ENCODE measurements at places on chromosomes 2 and 18.

GRCh38 chr18:49175071-49175470 is 224.3 kb upstream of the SMAD7 start:
- no peak for DNase-seq

- no peak for DNase-seq
Observed at GRCh38 chr2:103179798-103180197, 418.0 kb downstream of the TMEM182 start.

DNA sequence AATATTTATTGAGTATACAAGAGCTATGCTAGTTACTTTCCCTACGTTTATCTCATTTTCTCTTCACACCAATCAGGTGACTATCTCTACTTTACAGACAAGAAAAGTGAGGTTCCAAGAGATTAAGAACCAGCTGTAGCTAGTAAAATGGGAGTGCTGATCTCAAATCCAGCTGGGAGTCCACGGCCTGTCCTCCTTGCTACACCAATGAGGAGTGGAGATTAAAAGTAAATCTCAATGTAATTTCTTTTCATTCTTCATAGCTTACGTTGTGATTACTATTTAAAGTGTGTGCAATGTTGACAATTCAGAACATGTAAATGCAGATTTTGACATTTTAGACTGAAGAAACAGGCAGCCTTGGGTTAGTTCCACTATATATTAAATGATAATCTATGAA is 53.9 kb upstream of the NRP2 start:
- no peak for DNase-seq

DNA sequence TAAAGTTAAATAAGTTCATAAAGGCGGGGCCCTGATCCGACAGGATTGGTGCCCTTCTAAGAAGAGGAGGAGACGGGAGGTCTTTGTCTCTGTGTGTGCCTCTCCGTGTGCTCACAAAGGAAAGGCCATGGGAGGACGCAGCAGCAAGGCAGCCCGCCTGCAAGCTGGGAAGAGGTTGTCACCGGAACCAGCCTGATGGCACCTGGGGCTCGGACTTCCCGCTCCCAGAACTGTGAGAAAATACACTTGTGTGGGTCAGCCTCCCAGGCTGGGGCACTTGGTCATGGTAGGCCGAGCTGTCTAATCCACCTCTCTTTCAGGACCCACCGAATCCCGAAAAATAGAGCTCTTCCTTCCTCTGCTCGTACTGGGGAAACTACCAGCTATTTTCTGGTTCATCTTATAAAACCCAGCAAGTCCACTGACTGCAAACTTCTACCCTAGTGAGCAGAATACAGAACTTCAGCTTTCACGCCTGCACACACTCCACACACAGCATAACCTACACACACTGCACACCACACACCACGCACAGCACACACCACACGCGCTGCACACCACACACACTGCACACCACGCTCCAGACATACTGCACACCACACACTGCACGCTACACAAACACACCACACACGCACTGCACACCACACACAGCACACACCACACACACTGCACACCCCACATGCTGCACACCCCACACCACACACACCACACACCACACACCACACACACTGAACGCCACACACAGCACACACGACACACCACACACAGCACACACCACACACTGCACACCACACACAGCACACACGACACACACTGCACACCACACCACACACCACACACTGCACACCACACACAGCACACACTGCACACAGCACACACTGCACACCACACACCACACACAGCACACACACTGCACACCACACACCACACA is 58.1 kb downstream of the ASB1 start:
- no peak for DNase-seq

- DNase-seq = no peak
Observed at GRCh38 chr2:10934979-10935350, 23.2 kb downstream of the KCNF1 start.

DNA sequence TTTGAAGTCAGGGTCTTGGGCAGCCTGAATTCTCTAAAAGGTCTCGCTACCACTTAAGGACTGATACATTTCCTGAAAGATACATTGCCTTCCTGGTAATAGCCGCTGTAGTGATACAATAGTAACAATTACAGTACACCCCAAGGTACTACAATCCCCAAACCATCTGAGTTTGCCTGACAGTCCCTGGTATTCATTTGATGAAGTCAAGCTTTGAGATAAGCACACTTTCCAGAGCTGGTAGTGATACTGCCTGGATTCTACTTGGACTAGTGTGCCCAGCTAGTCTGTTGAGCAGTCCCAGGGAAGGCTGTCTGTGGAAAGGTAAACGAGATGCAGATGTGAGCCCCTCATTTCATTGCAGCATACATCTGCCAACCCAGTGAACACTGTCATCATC is 24.4 kb upstream of the ITGB6 start:
- DNase-seq = no peak

DNA sequence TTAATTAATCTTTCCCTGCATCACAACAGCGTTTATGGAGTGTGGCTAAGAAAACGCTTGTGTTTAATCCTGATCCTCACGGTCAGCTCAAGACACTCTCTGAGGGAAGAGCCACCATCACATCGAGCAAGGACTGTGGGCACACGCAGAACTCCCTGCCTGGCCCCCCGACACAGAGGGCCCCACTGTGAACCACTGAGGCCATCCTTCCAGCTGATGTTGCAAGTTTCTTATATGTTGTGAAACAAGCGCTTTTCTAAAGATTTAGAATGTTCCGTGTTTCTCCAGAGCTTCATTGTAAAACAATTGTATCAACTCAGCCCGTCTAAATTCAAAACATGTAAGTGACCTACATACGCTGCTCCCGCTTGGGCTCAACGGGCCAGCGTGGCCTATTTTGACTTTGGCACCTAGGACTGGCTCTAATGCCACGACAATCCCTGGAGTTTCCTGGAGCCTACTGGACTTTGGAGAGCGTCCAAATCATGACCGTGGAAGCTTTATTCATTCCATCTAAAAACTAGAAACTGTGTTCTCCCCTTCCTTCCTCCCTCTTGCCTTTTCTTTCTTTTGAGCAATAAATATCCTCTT is 34.9 kb downstream of the SERPINE2 start:
- no peak for DNase-seq

DNA sequence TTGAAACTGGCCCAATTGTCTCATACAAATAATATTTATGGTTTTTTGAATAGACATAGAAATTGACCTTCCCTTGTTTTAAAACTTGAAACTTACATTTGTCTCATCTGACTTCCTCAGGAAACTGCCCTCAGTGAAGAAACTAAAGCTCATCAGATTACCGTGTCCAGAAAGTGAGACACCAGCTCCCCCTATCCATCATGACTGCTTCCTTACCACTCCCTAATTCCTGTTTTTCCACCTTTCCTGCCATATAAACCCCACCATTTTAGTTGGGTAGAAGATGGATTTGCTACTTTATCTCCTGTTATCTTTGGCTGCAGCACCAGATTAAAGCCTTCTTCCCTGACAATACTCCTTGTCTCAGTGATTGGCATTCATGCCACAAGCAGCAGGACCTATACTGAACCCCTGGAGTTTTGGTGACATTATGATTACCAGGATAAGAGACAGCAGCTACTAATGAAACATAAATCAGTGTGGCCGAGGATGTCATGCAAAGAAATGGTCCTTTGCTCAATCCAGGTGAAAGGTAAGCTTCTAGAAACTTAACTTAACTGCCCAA is 1627.6 kb upstream of the ZEB2 start:
- no peak for DNase-seq

DNA sequence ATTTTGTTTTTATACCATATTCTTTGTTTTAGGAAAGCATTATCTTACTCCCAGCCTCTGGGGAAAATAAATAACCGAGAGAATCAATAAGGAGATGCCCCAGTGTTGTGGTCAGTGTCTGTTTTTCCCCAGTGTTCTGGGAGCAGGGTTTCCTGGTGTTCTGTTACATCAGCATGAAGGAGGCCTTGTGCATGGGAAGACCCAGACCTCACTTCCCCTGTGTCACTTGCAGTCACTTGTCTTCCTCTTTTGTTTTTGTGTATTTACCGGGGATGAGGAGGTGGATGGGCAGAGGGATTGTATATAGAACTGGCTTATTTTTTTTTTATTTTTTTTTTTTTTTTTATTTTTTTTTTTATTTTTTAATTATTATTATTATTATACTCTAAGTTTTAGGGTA is 45.0 kb upstream of the MGAT5 start:
- no peak for DNase-seq

DNA sequence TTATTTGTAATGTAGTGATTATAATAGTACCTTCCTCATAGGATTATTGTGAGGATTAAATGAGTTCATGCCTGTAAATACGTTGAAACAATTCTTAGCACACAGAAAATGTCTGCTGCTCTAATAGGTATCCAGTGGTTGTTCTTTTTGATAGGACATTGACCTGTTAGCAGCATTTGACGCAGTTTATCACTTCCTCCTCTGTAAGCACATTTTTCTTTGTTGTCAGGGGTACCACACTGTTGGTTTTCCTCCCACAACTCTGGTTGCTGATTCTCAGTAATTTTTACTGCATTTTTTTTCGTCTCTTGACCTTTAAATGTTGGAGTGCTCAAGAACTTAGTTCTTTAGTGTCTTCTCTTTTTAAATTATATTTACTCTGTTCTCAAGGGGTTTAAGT is 15.4 kb downstream of the PPM1B start:
- no peak for DNase-seq

DNA sequence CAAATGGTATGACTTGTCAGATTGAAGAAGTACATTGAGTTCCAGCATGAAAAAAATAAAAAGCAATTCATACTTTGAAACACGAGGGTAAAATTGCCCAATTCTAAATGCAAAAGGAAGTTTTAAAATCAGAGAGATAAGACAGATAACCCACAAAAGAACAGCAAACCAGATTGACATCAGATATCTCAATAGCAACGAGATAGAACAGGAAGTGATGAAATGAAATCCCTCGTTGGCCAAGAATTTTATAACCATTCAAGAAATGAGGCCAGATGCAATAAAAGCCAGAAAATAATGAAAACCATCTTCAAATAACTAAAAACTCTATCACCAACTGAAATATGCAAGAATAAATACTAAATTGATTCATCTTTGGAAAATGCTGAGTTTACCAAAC is 172.8 kb downstream of the CD226 start:
- DNase-seq = no peak

DNA sequence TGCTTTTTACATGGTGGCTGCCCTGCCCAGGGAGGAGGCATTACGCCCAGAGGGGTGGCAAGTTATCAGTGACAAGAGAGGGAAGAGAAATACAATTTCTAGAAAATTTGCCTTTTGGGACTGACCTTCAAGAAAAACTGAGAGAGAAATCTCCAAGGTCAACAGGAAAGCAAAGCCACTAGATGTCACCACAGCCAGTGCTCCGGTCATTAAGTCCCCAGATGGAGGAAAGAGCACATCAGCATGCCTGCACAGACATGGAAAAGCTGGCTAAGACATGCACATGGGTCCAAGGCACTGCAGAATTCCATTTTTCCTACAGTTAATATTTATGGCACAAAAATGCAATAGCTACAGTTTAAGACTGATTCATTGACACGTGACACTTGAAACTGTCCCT is 21.0 kb downstream of the FHL2 start:
- DNase-seq = no peak

DNA sequence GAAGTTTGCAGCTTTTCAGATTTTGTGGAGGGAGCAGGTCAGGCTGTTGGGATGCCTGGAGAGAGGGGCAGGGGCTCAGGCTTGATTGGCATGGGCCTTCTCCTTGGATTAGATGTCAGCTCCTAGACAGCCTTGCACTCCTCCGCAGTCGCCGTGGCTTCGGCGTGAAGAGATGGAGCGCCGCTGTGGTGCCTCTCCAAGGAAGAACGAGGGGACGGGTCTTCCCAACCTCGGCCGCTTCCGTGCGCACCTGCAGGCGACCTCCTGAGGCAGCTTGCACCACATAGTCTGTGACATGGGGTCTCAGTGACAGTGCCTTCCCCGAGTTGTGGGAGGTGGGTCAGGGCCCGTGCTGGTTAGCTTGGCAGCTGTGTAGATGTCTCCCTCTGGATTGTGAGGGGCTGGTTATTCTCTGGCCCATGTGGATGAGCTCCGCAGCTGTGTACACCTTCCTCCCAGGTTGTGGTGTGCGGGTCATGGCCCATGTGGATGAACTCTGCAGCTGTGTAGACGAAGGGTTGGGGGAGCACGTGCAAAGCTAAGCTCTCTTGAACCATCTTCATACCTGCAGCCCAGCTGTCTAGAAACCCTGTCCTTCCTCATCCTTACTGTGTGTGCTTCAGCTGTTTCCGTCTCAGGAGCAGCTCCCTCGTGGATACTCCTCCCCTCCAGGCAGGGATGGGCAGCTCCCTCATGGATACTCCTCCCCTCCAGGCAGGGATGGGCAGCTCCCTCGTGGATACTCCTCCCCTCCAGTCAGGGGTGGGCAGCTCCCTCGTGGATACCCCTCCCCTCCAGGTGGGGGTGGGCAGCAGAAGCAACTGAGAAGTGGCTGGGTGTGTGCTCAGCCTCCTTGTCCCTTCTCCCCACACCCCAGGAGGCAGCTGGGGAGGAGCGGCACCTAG is 170.3 kb downstream of the LDLRAD4 start:
- no peak for DNase-seq

DNA sequence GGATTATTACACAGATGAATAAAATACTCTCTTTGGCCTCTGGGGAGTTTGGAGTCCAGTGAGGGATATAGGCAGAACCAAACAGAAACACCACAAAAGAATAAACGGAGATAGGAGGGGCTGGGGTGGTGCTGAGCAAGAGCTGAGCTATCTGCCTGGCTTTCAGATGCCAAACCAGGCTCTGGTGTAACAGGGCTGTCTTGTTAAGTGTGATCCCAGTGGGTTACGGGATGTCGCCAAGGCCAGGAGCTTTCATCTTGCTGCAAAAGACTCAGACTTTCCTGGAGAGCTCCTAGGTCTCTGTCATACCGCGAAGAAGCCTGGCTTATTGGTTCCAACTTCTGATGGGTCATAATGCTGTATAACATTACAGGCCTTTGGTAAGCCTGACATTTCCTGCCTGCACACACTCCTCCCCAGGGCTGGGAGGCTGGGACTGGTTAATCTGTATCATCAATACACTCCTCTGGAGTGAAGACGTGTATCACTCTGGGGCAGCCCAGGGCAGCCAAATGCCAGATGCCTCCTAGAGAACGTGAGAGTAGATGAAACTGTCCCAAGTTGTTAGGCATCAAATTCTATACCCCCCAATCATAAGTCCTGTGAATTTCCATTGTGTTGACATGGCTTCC is 60.5 kb downstream of the STPG4 start:
- DNase-seq = no peak

DNA sequence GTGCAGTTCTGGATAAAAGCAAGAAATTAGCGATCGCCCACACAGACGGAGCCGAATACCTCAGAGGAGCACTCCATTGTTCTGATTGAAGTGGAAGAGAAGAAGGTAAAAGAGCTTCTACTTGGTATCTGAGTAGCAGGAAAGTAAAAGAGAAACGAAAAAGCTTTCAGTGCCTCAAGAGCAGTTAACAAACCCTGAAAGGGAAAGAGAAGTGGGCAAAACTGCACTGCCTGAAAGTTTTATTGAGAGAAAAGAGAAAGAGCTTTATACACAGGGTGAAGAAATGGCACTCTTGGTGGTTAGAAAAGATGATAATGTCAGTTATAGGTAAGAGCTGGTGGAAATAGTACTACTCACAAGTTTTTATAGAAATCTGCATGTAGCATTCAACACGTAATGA is 192.8 kb downstream of the CDCA7 start:
- DNase-seq = no peak

GRCh38 chr18:61448316-61448715 is 115.1 kb downstream of the CDH20 start:
- no peak for DNase-seq

- no peak for DNase-seq
Observed at GRCh38 chr18:56696966-56697365, 45.8 kb downstream of the WDR7 start.

Data from pulmonary artery endothelial cell (primary cell).